Myocyte (in vitro differentiated cells): ENCODE measurements at places on chromosomes 5 and 9. TPM values are rescaled to one million over a fixed set of nuclear protein-coding genes. Genes with fewer than 3 reads are reported as not detected.

GRCh38 chr5:110354915-110355644, 371.4 kb downstream of the TMEM232 start:
- no peak for DNase-seq

DNA sequence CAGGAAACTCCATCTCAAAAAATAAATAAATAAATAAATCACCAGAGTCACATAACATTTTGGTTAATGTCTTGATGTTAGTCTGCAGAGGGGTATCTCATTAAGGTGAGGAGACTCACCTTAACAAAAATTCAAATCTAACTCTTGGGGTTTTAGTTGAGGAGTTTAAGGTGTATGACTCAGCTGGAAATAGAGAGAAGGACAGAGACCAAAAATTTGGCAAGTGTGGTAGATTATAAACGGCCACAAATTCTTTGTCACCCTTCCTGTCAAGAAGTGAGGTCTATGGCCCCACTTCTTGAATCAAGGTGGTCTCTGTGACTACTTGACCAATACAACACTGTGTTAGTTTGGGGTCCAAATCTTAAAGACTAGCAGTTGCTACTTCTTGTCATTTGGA, 60.8 kb downstream of the TTC39B start:
- no peak for DNase-seq

DNA sequence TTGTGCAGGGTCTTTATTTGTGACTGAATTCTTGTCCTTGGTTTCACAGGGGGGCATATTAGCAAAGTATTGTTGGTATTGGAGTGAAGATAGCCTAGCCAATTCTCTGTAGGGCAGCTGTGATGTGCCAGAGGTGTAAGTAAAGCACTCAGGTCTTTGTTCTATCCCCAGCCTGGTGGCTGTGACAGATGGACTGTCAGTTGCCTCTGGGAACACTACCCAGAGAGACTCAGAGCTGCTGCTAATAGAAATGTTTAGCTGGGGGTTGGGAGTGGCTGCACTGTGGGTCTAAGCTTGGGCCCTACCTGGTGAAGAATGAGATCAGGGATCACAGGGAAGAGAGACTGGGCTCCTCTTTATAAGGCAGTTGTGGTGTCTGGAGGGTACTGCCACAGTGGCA, 1006.5 kb upstream of the TYRP1 start:
- DNase-seq: no peak

DNA sequence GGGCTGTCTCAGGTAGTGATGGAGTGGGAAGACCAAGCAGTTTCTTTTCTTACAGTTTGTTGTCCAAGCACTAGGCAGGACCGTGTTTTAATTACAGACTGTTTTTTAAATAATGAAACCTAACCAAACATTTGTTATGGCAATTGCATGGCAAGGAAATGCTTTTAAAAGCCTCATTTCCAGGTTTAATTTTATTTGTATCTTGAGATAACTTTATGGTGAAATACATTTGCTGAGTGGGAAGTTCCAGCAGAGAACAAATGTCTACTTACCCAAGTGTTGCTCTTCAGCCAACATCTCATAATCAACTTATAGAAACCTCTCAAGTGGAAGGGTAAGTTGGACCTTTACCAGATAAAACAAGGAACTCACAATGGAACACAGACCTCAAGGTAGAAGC, 11.8 kb upstream of the LHFPL2 start:
- DNase-seq: no peak

- no peak for DNase-seq
Observed at GRCh38 chr5:111478266-111478665, 34.1 kb downstream of the STARD4 start.

- no peak for DNase-seq
Observed at GRCh38 chr9:129867136-129868022, 32.1 kb downstream of the USP20 start.

DNA sequence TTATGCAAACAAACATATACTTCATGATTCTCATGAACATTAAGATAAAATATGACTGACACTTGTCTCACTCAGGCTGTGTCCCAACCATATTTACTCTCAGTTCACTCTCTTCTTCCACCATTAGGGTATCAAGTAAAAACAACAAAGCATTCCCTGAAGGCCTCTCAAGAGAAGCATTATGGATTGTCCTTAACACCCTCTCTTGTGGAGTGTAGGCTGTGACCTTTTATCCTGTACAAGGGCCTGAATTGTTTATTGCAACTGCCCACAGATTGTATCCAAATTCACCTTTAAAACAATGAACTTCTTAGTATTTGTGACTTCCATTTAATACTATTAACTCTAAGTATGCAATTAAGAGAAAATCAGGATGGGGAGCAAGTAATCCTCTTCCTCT, 78.1 kb downstream of the RICTOR start:
- DNase-seq: no peak

DNA sequence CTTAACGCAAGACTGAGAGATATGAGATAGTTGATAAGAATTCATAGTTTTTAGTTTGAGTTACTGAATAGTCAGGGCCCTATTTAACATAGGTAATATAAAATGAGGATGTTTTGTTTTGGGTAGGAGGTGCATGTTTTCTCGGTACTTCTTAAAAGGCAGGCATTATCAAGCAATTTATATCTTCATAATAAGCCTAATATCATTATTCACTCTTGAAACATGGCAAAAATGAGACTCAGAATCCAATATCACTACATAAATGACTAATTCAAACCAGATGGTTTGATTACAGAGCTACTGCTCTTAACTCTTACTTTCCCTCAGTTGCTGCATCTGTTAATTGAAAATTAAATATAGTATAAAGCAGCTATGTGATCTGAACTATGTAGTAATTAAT, 2038.7 kb downstream of the EFNA5 start:
- DNase-seq: no peak

OR1Q1 gene
- not detected in 2 replicates for total RNA-seq

AGXT2 gene
- not detected in 2 replicates for total RNA-seq

ACO1 gene
- 58.2 and 64.3 TPM in 2 replicates for total RNA-seq

C5orf24 gene
- total RNA-seq: 96.8 and 109 TPM in 2 replicates

FCN2 gene
- not detected in 2 replicates for total RNA-seq

PPP3R2 gene
- not detected in 2 replicates for total RNA-seq
